ENCODE measurements at places on chromosomes 6 and 20.

GRCh38 chr6:16909658-16910360 is 148.5 kb upstream of the ATXN1 start:
- no peak for DNase-seq

- DNase-seq = no peak
Measured at GRCh38 chr20:63433756-63434531, 38.5 kb downstream of the KCNQ2 start.

- no peak for DNase-seq
Measured at GRCh38 chr6:20811109-20811761, 277.0 kb downstream of the CDKAL1 start.

DNA sequence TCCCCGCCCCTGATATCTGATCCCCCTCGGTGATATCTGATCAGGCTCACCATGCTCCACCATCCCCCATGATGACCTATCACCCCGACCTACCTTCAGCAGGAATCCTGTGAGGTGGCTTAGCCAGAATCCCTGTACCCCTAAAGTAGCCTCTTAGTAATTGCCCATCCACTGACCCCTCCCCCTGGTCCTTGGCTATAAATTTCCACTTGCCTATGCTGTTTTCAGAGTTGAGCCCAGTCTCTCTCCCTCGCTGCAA is 177.5 kb upstream of the GGTLC1 start:
- DNase-seq = no peak

- DNase-seq = no peak
Measured at GRCh38 chr6:111871725-111872400, 1.4 kb downstream of the FYN start.

DNA sequence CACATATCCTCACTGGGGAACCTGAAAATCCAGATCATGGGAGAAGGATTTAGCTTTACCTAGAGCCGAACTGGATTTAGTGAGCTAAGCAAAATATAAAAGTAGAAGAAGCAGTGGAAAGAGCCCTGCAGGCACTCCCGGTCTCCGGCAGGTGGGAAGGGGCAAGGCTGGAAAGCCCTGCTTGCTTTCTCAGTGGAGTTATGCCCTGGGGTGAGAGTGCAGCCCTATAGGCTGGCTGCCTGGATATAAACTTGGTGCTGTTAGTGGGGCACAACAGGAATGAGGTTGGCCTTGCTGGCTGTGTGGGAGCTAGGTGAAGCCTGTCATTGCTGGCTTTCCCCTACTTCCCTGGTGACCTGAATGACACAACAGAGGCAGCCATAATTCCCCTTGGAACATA is 122.0 kb downstream of the CDK19 start:
- DNase-seq = no peak

- DNase-seq = no peak
Measured at GRCh38 chr20:48970681-48971365, 49.3 kb downstream of the ARFGEF2 start.

DNA sequence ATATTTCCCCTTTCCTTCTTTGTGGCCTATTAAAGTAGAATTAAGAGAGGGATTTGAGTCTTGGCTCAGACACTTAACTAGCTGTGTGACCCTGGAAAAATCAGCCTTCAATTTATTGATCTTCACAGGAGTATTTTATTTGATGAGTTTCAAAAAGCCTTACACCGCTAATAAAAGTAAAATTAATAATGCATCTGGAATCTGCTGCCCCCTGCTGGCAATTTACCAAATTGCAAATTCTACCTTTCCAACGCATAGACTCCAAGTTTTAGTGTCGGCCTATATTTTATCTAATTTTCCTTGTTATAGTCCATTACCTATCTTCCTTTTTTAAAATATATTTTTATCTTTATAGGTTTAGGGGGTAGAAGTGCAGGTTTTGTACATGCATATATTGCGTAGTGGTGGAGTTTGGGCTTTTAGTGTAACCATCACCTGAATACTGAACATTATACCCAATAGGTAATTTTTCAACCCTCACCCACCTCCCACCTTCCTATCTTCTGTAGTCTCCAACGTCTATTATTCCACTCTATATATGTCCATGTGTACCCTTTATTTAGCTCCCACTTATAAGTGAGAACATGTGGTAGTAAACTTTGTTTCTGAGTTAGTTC is 46.3 kb downstream of the GOPC start:
- peak; percentile 68 for DNase-seq

- no peak for DNase-seq
Measured at GRCh38 chr20:58420798-58421496, 31.9 kb downstream of the VAPB start.

- no peak for DNase-seq
Measured at GRCh38 chr20:48393311-48393685, 434.5 kb downstream of the PREX1 start.

- no peak for DNase-seq
Measured at GRCh38 chr6:138680085-138680484, 93.5 kb upstream of the CCDC28A start.

GRCh38 chr6:100126790-100127484 is 132.9 kb upstream of the MCHR2 start:
- DNase-seq = no peak

- DNase-seq = no peak
Measured at GRCh38 chr6:130906736-130907381, 79.7 kb downstream of the SMLR1 start.

DNA sequence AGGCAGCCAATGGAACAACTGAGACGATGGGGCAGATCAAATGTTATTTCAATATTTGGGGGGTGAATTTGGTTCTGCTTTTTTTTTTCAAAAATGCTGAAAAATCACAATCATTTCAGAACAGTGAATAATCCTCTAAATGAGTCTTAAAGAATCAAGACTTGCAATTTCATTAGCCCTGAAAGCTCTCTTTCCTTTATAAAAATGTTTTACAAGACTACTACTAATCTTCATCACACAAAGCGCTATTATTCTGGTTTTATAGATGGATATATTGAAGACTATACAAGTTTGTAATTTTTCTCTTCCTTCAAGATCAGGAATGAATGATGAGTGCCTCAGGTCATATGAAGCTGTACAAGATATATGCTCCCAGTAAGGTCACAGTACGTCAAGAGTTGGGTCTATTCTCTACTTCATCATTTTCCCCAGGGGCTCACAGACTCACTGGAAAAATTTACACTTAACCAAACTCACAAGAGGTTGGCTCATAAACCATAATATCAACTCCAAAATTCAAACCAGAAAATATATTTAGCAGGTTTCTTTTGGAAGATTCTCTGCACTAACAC is 19.5 kb downstream of the RNF24 start:
- no peak for DNase-seq

GRCh38 chr6:97049253-97050011 is 124.9 kb downstream of the KLHL32 start:
- no peak for DNase-seq

DNA sequence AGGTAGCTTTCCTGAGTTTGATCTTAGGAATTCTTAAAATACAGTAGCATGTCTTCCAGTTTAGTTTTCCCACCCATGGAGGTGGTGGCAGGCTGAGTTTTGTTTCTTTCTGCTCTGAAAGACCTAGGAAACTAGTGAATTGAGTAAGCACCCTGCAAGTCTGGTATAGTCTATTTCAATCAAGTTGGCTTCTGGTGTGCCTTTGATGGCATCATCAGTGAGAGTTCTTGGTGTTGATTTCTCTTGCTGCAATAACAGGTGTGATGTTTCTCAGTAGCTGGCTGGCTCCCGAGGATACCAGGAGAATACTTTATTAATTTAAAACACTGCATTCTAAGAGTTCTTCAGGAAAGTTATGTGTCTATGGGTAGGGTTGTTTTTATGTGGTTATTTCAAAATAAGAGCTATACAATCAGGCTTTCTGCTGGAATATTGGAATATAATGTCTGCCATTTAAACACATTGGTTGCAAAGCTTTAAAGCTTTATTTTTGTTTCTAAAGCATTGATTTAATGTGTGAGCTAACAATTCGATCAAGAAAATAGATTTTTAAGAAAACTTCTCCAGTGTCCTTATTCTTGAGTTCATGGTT is 19.0 kb downstream of the VAPB start:
- no peak for DNase-seq

All from activated CD8-positive, alpha-beta memory T cell treated with anti-CD3 and anti-CD28 coated beads, Interleukin-2, amount 50 U/mL, for 4 hours (primary cell).